ENCODE measurements at places on chromosomes 3 and 15.

DNA sequence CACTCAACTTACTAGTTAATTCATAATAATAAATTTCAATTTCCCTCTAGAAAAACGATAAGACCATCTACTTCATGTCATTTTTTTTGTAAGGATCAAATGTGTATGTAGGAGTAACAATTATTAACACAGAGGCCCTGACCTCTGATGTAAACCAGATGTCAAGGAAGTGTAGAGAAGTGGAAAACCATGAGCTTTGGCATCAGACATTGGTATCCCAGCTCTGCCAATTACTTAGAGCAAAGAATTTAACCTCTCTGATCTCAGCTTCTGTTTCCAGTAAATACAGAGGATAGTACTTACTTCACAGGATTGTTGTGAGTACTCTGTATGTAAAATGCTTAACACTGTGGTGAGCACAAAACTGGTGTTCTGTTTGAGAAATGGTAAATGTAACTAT is 17.5 kb downstream of the AQR start:
- peak; percentile 39 for DNase-seq

DNA sequence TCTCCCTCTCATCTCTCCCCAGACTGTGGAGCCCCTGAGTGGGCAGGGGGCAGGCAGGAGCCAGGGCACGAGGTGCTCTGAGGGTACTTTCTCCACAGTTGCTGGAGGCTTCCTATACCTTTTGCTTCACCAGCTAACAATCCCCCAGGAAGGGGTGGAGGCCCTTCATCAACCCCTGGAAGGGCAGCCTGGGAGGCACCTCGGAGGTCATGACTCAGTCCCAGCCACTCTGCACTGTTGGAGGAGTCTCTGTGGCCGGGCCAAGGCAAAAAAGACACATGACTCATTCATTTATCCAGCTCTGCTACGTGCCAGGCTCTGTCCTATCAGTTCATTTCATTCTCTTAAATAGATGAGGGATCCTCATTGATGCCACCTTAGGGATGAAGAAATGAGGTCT is 15.6 kb upstream of the KY start:
- DNase-seq: peak; percentile 76

GRCh38 chr3:125480656-125481374 is 39.2 kb downstream of the SNX4 start:
- peak; percentile 76 for DNase-seq

DNA sequence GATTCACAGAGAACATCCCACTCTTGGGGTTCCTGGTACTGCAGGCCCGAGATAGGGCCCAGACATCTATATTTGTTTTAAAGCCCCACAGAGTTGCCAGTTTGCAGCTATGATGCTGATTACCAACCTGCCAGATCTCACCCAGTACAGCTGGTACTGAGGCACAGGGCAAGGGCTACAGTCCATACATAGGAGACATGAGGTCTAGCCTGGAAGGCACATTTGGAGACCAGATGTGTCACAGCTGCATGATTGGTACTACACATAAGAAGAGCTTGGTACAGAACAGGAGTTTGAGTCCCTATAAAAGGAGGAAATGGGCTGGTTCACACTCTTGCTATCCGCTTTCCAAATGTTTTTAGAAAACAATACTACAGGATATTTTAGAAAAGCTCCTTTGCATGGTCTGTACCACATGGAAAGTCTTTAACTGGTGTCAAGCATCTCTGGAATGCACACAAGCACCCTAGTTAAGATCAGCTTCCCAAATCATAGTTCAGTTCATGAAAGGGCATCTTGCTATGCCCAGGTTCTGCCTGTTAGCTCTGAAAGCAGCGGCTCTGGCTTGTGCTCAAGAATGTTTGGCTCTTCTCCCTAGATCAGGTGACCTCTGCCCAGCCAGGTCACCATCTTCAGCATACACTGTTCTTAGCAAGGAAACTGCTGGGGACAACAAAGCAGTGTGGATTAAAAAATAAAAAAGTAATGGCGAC is 20.6 kb downstream of the MTMR14 start:
- peak; percentile 31 for DNase-seq

DNA sequence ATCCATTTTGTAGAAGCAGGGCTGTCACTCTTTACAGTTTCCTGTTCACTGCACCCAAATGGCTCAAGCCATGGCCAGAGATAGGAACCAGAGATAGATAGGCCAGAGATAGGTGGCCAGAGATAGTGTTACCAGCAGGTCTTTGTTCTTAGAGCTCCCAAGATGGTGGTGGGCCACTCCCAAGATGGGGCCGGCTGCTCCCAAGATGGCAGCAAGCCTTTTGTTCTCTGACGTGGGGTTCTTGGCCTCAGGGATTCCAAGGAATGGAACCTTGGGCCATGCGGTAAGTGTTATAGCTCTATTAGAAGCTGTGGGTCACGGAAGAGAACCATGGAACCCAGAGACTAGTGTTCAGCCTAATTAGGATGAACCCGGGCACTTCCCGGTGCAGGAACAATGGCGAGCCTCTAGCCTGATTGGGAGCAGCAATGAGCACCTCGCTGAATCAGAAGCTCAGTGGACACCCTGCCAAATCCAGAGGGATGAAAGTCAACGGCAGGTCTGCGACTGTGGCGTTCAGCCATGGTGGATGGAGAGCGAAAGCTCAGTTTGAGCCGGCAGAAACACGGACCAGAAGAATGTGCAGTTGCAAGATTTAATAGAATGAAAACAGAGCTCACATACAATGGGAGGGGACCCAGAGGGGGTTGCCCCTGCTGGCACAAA is 45.0 kb upstream of the CD96 start:
- DNase-seq: no peak

DNA sequence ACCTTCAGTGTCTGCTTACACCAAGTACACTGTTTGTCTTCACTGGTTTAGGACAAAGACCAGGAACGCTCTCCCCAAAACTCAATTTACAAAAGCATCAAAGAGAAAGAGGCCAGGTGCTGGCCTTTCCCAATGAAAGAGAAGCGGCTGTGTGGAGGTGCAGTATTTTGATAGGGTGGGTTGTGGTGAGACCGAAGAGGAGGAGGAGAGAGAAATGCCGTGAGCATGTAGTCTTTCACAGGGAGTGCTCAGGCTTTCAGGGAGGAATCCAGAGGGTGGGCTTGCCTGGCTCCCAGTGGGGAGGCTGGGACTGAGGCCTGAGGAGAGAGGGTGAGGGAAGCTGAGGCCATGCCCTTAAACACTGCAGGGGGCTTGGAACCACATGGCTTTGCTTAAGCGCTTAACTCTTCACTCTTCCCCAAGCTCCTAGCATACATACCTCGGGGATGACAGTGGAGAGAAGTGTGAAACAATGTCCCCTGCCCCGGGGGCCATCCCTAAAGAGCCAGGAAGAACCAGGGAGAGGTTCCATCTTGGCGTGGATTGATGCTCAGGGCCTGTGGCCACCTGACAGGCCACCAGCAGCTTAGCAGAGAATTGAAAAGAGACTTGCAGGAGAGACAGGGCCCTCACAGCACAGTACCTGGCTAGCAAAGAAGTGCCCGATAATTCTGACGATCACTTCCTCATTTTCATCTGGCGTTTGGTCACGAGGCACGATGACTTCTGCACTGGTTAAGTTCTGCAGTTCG is 60.5 kb downstream of the SENP2 start:
- no peak for DNase-seq

GRCh38 chr3:113288881-113289280 is 77.5 kb downstream of the BOC start:
- DNase-seq: no peak

DNA sequence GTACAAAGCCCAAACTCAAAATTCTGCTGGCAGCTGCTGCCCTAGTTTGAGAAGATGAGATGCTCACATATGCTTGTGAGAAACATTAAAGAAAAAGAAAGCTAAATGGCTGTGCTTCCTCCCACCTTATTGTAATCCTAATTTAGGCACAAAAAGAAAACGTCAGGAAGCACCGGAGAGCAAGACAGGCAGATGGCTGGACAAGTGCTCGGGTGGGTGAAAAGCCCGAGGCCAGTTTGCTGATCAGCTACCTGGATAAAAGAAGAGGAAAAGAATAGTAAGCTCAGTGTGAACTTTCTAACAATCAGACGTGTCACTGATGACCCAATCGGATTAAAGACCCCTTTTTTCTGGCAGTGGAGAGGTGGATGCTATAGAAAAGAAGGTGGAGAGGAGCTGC is 368.0 kb upstream of the ATP10A start:
- DNase-seq: no peak

GRCh38 chr3:76400141-76400540 is 614.8 kb upstream of the ZNF717 start:
- peak; percentile 1 for DNase-seq

GRCh38 chr3:16407366-16407765 is 106.1 kb downstream of the RFTN1 start:
- no peak for DNase-seq

- no peak for DNase-seq
These were observed 27.8 kb downstream of the IL5RA start for GRCh38 chr3:3082234-3082924.

DNA sequence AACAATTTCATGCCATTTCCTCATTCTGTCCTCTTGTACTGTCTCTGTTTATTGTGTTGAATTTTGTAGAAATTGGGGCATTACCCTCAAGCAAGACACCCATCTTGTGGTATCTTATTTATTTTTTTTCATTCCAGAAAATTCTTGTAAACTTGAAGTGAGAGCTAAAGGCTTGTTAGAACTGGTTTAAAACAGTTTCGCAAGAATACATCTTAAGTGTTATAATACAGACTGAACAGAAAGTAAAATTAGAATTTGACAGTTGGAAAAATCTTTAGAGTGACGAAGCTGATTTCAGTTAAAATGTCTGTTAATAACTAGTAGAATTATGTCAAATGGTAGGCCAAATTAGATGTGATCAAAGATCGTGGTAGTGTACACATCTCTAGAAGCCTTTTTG is 26.9 kb downstream of the RNF13 start:
- no peak for DNase-seq

DNA sequence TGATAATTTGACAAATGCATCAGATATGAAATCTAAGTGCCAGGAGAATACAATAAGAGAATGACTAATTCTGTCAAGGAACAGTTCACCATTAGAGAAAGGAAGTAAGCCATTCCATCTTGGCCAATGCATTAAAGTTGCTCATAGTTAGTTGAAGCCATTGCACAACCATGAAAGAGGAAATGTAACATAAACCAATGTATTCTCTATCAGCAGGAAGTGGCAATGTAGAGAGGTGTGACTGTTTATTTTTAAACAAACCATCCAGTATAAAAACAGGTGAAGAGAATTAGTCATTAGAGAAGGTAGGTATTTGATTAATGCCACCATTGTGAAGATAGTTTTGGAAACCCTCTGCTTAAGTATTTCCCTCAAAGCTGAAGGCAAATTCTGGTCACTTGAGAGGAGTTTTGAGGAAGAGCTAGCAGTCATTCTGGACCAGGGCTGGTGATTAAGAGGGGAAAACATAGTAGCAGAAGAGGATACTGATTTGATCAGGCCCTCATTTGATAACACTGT is 10.7 kb upstream of the ANXA2 start:
- peak; percentile 86 for DNase-seq

- no peak for DNase-seq
These were observed 194.4 kb upstream of the GBE1 start for GRCh38 chr3:81955878-81956277.

- no peak for DNase-seq
These were observed 146.6 kb downstream of the DUT start for GRCh38 chr15:48477795-48478360.

DNA sequence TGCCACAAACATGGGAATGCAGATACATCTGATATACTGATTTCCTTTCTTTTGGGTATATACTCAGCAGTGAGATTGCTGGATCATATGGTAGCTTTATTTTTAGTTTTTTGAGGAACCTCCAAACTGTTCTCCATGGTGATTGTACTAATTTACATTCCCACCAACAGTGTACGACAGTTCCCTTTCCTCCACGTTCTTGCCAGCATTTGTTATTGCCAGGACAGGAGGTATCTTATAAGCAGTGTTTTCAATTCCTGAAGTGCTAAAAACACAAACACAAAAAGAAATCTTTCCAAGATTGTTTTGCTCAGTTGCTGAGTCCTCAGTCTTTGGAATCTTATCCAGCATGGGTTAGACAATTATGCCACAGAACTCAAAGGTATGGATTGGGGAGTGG is 13.5 kb downstream of the GTF2E1 start:
- DNase-seq: no peak

DNA sequence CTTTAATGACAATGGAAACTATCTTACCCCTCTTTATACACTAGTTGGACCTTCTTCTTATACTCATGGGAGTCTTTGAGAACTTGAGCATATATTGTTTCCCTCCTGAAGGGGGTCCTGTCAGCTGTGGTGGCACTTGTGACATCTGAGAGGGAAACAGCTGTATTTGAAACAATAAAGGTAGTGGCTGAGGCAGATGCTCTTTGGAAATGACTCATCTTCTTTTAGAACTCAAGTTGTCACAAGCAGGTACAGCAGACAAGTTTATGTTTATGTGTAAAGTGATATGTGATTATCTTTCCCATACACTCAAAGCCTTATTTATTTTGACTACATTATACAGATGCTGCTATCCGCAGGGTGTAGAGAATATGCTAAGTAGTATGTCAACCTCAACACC is 220.0 kb upstream of the GRM7 start:
- no peak for DNase-seq

- no peak for DNase-seq
These were observed 247.8 kb upstream of the MCTP2 start for GRCh38 chr15:93983526-93983925.

- no peak for DNase-seq
These were observed 301.1 kb upstream of the GOLIM4 start for GRCh38 chr3:168396861-168397260.

DNA sequence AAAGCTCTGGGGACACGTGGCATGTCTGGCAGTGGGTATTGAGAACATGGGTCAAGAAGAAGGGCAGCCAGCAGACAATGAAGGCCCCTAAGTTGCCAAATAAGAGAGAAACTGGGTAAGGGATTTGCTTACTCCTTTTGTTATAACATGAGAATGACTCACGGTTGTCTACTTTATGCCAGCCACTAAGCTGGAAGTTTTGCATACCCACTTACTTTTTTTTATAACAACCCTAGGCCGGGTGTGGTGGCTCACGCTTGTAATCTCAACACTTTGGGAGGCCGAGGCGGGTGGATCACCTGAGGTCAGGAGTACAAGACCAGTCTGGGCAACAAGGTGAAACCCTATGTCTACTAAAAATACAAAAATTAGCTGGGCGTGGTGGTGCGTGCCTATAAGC is 50.0 kb downstream of the DRD3 start:
- DNase-seq: no peak

GRCh38 chr15:78320183-78320582 is 20.0 kb upstream of the CRABP1 start:
- no peak for DNase-seq

DNA sequence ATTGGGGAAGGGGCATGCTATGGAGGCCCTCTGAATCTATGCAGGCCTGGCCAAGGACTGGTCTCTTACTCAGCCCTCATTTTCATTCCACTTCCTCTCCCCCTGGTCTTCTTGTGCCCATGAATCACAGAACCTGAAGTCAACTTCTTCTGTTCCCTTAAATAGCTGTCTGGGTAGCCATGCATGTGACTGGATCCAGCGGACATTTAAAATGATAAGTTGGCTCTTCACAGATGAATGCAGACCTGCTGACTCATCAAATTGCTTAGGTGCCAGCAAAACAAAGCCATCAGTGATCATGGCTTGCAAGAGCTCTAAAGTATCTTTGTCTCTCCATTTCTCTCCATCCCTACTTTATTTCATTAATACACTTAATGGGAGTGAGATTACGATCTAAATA is 90.1 kb upstream of the CADPS start:
- DNase-seq: no peak

GRCh38 chr15:52370010-52370409 is 74.4 kb upstream of the MYO5C start:
- peak; percentile 12 for DNase-seq

- DNase-seq: peak; percentile 58
These were observed 35.1 kb downstream of the CCDC54 start for GRCh38 chr3:107412376-107412775.

GRCh38 chr3:194485468-194485880 is 1.3 kb downstream of the ATP13A3 start:
- DNase-seq: peak; percentile 71

- DNase-seq: no peak
These were observed 560.8 kb upstream of the TBL1XR1 start for GRCh38 chr3:177758126-177758525.

All from EL (cell line).